ENCODE measurements at places on chromosomes 11 and 22.

DNA sequence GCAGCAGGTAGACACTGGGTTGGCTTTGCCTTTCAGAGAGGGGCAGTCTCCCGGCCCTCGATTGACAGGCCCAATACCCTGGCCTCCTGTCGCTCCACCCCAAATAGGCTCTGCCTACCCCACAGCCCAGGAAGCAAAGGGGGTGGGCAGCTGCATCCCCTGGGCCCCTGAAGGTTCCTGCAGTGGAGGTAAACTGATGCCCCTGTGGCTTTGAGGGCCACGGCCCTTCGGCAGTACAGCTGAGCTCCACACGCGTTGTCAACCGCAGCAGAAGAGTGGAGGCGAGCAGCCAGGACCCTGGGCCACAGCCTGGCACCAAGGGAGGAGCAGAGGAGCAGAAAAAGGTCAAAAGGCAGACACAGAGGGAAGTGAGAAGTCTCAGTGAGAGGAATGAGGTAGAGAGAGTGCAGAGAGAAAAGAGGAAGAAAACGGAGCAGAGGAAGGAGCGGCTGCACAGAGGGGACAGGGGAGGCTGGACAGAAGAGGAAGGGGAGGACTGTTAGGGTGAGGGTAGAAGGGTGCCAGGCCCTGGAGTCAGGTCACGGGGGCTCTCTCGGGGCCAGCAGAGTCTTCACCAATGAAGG lies 64.0 kb downstream of the SLC22A12 start:
- DNase-seq, result peak; percentile 76

GRCh38 chr22:45039133-45039532 lies 29.3 kb upstream of the PHF21B start:
- DNase-seq, result no peak

- no peak for DNase-seq
Measured at GRCh38 chr22:22099833-22100812, 117.5 kb upstream of the TOP3B start.

- DNase-seq, result no peak
Measured at GRCh38 chr11:24885580-24886173, 388.8 kb downstream of the LUZP2 start.

- DNase-seq, result no peak
Measured at GRCh38 chr22:35630387-35630793, 13.3 kb upstream of the MB start.

- no peak for DNase-seq
Measured at GRCh38 chr11:11757909-11758308, 83.9 kb upstream of the USP47 start.

DNA sequence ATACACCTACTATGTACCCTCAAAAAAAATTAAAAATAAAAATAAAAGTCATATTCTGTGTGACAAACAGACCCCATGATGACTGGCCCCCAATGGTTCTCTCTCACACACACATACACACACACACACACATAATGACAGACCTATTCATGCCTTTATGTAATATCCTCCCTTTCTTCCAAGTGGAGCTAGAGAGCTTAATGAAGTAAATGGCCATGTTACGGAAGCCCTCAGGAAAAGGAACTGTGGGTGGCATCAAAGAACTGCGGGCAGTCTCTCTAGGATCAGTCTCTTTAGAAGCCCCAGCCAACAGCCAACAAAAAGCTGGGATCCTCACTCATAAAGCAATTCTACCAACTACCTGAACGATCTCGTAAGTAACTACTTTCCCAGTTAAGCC lies 125.5 kb downstream of the SIK3 start:
- DNase-seq, result peak; percentile 51

DNA sequence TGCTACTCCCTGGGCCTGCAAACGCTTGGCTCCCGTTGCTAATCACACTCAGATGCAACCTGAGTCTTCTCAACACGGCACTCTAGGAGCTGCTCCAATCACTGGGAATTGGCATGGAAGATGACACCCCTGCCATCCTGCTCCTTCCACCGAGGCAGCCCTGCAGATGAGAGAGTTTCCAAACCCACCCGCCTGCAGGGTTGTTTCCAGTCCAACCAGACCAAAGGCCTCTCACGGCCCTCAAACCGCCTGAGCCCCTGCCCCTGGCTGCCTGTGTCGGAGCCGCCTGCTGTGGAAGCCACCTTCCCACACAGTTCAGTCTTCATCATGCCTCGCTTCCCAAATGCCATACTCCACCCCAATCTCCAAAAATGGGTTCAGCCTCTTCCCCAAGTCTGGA lies 36.8 kb upstream of the TP53I11 start:
- DNase-seq, result no peak

GRCh38 chr11:72220696-72221363 lies 3.7 kb upstream of the INPPL1 start:
- no peak for DNase-seq

- no peak for DNase-seq
Measured at GRCh38 chr11:8387693-8388092, 124.0 kb upstream of the LMO1 start.
